Lung (tissue), 17 donors: ENCODE measurements at places on chromosomes 6 and 20. TPM values are rescaled to one million over a fixed set of nuclear protein-coding genes. Genes with fewer than 3 reads are reported as not detected.

Gene MRS2
- 19.9 TPM for total RNA-seq

Gene FRK
- total RNA-seq = 18.3 TPM

Gene DDX43
- 0.14 TPM for total RNA-seq

Gene ADTRP
- total RNA-seq = 7.3 TPM

- no peak for DNase-seq
Measured at GRCh38 chr6:37535759-37536490, 36.2 kb upstream of the CCDC167 start.

DNA sequence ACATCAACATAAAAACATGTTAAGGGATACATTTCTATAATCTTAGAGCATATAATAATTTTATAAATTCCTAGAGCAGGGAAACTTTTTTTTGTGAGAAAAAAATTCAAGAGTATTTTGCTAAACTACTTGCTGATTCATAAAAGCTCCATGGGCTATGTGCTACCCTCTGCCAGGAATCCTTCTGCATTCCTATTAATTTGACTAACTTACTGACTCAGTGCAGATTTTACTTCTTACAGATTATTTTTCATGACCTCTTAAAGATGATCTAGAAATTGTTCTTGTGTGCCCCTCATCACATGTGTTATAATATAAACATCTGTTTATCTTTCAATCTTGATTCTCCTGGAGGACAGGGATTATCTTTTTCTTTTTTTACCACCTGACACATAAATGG lies 5.7 kb downstream of the VTA1 start:
- no peak for DNase-seq
